Left renal pelvis (tissue), 4 donors: ENCODE measurements at places on chromosomes 2 and 18.

- no peak for DNase-seq
Observed at GRCh38 chr2:196077821-196078220, 9.2 kb upstream of the DNAH7 start.

DNA sequence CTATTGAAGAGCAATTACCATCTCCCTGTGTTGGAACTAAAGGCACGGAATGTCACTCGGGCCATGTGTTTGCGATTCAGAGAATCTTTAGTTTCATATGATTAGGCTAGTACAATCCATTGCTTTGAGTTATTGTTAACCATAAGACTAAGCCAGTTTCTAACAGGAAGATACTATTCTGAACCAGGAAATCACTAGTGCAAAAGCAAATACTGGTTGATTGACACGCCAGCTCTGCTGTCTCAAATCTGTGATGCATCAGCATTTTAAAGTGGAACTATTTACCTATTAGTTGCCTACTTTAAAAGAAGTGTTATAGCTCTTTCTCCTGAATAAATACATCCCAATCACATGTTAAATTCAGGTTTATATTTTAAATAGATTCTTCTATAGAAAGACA is 61.9 kb downstream of the AFTPH start:
- DNase-seq: no peak

DNA sequence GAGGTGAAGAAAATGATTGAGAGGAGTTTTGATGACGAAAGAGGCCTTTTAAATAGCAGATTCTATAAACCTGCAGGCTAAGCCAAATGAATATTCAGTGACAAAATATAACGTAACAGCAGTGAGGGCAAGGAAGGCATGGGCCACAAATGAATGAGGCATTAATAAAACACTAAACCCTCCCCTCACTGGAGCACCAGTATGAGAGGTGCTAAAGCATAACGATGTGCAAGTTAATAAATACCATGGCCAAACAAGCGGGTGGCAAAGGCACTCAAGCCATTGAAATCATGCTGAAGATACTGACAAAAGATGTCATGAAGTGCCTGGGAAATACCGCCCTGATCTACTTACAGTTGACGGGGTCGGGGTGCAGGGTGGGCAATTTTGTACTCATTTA is 30.2 kb upstream of the LONRF2 start:
- no peak for DNase-seq

DNA sequence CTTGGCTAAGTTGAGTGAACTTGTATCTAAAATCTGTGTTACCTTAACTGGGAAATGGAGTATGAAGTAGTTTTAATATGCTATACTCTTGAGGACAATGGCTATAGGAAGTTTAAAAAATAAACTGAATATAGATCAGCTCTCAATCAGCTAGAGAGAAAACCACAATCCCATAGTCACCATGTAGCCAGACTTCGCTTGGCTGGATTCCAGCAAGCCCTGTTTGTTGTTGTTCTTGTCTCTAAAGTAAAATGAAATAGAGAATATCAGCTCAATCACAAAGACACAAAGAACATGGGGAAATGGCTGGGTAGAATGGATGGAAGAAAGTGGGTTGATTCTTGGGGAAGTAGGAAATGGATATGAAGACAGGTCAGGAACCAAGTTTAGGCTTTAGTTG is 234.9 kb downstream of the PHLPP1 start:
- DNase-seq: no peak

- DNase-seq: no peak
Observed at GRCh38 chr2:66682476-66682875, 247.6 kb downstream of the MEIS1 start.

DNA sequence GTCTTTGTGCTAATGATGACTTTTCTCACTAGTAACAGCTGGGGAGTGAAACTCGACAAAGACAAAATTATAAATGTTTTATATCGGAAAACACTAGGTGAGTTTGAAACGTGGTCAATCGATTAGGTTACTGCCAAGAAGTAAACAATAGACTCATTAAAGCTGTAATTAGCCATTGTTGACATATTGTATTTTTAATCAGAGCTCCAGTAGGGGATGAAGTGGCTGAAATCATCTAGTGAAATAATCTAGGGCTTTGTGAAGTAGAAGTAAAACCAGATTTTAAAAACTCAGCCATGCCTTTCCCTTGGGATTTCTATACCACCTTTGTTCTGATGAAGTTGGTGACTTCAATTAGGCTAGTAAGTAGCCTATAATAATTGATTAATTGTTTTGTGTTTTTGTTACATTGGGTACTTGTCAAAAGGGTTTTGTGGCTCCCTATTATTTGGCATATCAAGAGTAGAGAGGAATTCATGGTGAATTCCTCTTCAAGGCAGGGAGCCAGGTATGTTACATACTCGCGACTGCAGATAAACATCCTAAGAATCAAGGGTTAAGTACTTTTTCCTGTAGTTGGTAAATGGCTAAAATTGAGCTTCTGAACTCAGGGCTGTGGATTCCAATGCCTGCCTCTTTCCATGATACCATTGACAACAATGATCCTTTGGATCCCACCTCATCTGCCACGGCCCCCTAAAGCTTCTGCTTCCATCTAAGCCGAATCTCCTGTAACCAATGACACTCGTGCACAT is 31.6 kb downstream of the RAB27B start:
- DNase-seq: no peak

GRCh38 chr2:179694963-179695362 is 166.4 kb downstream of the ZNF385B start:
- no peak for DNase-seq

GRCh38 chr2:155982135-155982534 is 350.4 kb downstream of the NR4A2 start:
- no peak for DNase-seq

DNA sequence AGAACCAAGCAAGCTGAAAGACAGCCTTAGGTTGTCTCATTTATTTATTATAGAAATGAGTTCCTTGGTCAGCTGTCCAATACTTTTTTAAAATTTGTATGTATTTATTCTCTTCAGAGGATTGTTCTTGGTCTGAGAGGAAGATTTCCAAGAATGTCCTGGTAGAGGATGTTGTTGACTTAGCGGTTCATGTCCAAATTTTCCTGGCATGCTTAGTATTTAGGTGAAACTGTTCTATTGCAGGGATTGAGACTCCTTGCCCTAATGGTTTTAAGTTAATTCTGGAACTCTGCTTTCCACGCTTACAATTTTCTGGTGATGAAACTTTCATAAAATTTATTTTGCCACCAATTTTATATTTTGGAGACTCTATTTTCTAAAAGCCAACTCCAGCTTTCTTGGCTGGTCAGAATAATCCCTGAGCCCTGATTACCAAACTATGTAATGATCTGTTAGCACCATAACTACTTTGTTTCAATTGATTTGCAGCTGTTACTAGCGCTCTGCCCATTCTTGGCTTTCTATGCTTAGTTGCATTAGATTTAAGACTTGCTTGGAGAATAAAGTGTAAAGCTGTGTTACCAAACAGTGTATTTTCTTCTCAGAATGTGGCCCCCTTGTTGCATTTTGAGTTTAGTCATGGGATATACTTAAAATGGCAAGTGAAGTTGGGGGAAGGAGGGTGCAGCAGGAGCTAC is 1868.8 kb upstream of the CELF4 start:
- DNase-seq: no peak

- no peak for DNase-seq
Observed at GRCh38 chr2:113376913-113377445, 60.5 kb upstream of the ZNG1B start.

DNA sequence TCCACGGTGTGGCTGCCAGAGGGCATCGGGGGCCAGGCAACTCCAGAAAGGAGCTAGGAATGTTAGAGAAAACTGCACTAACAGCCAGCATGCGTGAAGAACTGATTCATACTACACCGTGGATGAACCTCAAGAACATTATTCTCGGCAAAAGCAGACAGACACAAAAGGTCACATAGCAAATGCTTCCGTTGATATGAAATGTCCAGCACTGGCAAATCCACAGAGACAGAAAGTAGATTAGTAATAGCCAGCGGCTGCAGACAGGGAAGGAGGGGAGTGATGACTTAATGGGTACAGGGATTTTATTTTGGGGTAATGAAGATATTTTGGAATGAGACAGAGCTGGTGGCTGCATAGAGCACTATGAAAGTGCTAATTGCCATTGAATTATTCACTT is 37.4 kb downstream of the SCTR start:
- no peak for DNase-seq

DNA sequence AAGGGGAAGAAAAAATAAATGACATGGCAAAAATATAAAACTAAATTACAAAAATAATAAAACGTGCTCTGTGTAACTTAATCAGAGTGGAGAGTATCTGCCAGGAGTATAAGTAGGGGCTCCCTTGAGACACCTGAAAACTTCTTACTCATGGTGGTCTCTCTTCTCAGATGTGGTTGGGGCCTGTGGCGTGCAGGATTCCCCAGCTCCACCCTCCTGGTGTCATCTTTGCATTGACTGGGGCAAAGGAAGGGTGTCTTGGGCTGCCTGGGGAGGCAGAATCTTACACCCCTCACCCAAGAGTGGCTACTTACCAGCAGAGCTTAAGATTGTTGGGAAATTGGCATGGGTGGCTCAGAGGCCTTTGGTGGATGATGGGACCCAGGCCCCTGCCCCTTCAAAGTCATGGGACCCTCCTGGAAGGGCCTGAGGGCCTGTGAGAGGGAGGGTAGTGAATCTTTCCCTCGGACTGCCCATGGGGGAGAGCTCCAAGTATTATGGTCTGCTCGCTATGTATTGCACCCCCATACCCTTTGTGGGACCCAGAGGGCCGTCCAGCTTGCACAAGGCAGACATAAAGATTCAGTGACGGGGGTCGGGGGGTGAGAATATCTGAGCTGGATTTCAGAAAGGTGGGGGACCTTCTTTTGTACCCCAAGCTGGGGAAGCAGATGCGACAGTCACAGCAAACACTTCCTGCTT is 6.9 kb upstream of the TRAF3IP1 start:
- no peak for DNase-seq

- DNase-seq: no peak
Observed at GRCh38 chr18:57498682-57499256, 63.6 kb downstream of the ONECUT2 start.

DNA sequence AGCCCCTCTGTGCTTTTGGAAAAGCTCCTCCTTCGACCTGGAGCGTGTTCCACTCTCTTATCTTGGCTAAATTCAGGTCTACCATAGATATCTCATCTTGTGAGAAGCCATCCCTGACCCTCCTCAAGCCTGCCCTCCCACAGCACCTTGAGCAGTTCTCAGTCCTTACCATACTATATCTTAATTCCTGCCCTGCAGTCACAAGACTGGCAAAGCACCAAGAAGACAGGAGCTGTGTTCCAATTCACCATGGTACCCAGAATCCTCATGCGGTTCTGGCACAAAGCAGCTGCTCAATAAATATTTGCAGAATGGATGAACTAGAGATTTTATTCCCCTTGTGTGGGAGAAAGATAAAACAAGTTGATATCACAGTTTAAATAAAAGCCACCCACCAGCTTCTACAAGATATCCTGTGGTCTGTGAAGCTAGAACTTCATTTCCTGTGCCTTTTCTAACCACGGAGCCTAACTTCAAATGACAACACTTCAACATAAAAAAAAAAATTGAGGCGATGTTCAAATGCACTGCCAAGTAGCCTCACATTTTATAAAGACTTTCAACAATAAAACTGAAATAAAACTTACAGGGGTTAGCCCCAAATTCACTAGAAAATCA is 19.5 kb downstream of the MARCHF4 start:
- DNase-seq: no peak

DNA sequence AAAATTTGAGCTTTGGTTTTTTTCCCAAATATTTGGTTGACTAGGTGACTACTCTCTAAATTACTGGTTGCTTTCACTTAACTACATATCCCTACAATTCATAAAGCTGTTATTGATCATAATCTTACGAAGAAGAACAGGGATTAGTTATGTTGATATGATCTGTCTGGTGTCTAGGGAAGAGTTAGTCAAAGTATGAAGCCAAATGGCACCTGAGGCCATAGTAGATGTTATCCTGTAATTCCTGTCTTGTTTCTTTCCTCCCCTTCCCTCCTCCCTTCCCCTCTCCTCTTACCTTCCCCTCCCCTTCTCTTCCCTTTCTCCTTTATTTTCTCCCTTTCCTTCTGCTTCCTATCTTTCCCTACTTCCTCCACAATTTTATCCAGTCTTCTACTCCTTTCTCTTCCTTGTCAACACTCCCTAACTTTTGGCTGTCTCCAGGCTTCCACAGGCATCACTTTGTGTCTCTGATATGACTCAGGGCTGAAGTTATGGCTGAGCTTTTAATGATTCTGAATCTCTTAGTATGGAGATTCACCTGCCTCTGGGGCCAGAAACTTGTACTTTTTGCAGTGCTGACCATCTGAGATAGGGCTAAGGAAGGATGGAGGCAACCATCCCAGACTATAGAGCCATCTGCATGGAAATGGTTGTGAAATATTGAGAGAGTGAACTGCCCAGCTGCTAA is 149.9 kb upstream of the TCF4 start:
- DNase-seq: no peak

DNA sequence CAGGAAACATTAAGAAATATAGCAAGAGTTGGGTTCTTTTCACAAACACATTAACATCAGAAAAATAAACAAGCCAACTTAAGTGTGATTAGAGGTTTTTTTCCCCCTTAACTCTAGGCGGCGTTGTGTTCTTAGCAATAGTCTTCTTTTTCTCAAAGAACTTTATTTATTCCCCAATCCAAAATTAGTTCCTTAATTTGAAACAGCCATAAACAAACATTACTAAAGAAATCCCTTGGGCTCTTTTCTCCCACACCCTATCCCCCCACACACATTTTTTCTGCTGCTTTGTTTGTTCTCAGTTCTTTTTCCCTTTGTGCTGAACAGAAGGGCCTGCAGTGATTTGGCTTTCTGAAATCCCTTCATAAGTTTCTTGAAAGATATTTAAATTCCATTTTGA is 13.2 kb upstream of the MYO1B start:
- no peak for DNase-seq

GRCh38 chr2:5285872-5286769 is 406.1 kb upstream of the SOX11 start:
- no peak for DNase-seq

- DNase-seq: peak; percentile 16
Observed at GRCh38 chr2:153101187-153101586, 377.4 kb downstream of the RPRM start.

DNA sequence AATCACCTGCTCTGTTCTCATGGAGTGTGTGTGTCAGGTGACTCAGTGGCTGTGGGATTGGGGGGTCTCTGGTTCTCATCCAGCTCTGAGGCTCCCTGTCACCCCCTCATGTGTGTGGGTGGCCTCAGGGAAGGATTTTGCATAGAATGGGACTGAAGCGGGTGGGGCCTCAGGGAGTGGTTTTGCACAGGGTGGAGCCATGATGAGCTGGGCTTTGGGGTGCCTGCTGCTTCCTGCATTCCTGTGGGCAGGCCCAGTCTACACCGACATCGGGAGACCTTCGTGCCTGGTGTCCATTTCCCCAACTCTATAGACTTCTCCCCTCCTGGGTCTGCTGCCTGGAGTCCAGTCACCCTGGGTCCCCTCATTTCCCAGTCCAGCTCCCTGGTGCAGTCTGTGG is 59.7 kb downstream of the VAPA start:
- no peak for DNase-seq

GRCh38 chr2:200039724-200040650 is 84.6 kb downstream of the MAIP1 start:
- no peak for DNase-seq

DNA sequence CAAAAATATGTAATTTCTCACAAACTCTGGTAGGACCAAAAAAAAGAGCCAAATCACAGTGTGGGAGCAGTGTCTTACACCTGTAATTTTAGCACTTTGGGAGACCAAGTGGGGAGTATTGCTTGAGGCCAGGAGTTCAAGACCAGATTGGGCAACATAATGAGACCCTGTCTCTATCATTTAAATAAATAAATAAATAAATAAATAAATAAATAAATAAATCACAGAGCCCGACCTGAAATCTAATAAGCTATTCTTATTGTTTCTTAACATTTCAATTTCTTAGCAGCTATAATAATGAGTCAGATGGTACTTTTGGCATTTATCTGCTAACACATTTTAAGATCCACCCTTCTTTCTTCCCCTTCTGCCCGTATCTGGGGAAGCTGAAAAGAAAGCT is 1229.6 kb downstream of the SUCLG1 start:
- DNase-seq: no peak
